ENCODE measurements at places on chromosomes 4 and X. TPM values are rescaled to one million over a fixed set of nuclear protein-coding genes. Genes with fewer than 3 reads are reported as not detected.

GRCh38 chr4:69907151-69907550, 23.7 kb upstream of the CSN1S1 start:
- DNase-seq, result no peak

Gene KCND1
- total RNA-seq, result 3.4 TPM

GRCh38 chrX:12975991-12976558, 1.2 kb downstream of the TMSB4X start:
- peak; percentile 59 for DNase-seq

Gene SFRP2
- total RNA-seq, result 13.3 TPM

DNA sequence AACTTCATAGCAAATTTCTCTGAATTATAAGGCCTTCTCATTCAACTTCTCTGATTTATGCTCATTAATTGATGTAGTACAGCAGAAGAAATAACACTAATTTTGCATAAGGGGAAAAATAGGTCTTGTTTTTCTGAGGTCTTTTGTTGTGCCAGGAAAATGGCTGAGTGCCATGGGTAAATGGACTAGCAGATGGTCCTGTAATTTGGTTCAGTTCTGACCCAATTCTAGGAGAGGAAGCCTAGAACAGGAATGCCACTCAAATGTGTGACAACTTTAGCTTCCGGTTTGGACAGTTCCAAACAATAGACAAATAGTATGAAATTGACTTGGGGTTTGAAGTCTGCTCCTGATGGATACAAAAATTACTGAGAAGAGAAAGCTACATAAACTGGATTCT, 6.2 kb downstream of the RAB9B start:
- no peak for DNase-seq

GRCh38 chr4:121237069-121237399, 72.9 kb upstream of the TNIP3 start:
- DNase-seq, result no peak

Gene SLC10A4
- not detected for total RNA-seq

GRCh38 chr4:3346146-3346545, 53.3 kb downstream of the RGS12 start:
- DNase-seq, result peak; percentile 73

DNA sequence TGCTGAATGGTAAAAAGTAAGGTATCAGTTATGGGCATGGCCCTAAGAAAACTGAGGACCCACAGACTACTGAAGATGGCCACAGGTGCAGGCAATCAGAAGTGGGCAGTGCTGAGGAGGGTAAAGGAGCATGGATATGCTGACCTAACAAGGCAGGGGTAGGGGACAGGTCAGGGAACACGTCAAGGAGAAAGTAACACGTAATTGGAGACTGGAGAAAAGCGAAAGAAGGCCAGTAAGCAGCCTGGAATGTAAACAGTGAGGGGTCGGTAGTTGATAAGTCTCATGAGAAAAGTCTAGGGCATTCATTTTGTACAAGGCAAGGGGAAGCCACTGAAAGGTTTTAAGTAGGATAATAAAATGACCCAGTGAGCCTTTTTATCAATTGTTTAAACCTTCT, 153.3 kb downstream of the PRDM5 start:
- DNase-seq, result no peak

- DNase-seq, result no peak
Measured at GRCh38 chrX:85980286-85980685, 67.1 kb downstream of the CHM start.

- DNase-seq, result no peak
Measured at GRCh38 chr4:76690011-76690905, 207.7 kb downstream of the SOWAHB start.

GRCh38 chr4:187103351-187103750, 379.7 kb upstream of the FAT1 start:
- DNase-seq, result no peak

Gene AMOT
- 27.5 TPM for total RNA-seq

Gene PABPC1L2B
- not detected for total RNA-seq

DNA sequence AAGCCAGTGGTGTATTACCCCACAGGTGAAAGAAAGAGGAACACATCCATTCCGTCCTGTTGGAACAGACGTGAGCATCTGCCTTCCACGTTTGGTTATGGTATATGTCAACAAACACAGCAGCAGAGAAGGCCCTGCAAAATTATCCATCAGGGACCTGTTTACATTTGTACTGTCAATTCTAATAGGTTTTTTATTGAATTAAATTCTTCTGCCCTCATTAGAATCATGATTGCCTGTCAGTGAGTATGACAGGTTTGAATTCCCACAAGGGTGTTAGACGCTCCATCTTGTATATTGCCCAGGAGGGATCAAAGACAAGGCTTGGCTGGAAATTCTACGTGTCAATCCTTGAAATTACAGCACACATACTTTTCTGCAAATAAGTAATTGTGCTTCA, 339.9 kb upstream of the NOCT start:
- DNase-seq, result no peak

Gene PRDM8
- 8.3 TPM for total RNA-seq

- no peak for DNase-seq
Measured at GRCh38 chr4:74426101-74426500, 18.8 kb upstream of the AREG start.
